ENCODE measurements at places on chromosomes 1 and 21.
A peak's percentile ranks its signal among the peaks of the same experiment; 100 is the strongest.

DNA sequence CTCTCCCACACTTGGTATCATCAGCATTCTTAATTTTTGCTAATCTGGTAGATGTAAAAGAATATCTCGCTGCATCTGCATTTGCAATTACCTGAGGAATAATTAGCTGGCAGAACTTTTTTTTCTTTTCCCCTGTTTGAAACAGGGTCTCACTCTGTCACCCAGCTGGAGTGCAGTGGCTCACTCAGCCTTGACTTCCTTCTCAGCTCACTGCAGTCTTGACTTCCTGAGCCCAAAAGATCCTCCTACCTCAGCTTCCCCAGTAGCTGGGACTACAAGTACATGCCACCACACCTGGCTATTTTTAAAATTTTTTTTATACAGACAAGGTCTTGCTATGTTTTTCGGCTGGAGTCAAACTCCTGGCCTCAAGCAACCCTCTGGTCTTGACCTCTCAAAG, 35.4 kb upstream of the ENAH start:
- DNase-seq, result no peak

GRCh38 chr1:97351846-97352245, 569.0 kb downstream of the DPYD start:
- no peak for DNase-seq

DNA sequence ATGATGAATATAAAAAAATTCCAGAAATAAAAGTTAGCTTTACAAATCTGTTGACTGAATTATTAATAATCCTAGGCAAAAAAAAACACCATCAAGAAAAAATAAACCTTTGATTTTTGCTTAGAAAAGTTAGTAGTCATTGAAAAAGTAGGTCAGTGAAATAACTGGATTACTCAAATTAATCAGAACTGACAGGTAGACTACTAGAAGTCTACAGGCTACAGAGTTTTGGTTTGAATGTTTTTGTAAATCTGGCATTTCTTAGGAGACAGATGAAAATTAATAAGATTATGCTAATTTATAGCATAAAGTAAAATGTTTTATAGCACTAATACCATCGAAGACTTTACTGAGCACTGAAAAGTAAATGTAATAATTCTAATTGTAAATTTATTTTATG, 511.9 kb downstream of the PTPRC start:
- DNase-seq, result no peak

DNA sequence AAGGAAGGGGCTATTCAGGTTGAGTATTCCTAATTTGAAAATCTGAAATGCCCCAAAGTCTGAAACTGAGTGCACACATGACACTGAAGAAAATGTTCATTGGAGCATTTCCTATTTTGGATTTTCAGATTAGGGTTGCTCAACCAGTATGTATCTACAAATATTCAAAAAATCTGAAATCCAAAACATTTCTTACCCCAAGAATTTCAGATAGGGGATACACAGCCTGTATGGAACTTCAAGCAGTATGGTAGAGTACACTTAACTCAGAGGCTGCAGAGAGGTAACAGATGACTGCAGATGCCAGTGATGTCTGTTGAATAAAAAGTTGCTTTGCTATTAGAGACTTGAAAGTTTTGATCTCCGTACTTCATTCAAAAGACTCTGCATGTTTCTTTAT, 19.0 kb downstream of the YTHDF2 start:
- DNase-seq, result no peak

- no peak for DNase-seq
Observed at GRCh38 chr1:93692451-93692861, 10.8 kb upstream of the BCAR3 start.

- peak; percentile 75 for DNase-seq
Observed at GRCh38 chr1:156419854-156420204, 50.8 kb downstream of the RHBG start.

All from GM13976 (cell line).